ENCODE measurements at places on chromosomes 3 and 15. TPM values are rescaled to one million over a fixed set of nuclear protein-coding genes. Genes with fewer than 3 reads are reported as not detected.

SCG3 gene
- total RNA-seq, result not detected

PLA2G4F gene
- total RNA-seq, result 5.5 TPM

LDHAL6B gene
- not detected for total RNA-seq

FBXW12 gene
- not detected for total RNA-seq

CCR3 gene
- not detected for total RNA-seq

OR4F6 gene
- not detected for total RNA-seq

CPLX3 gene
- total RNA-seq, result not detected
